CD4-positive, alpha-beta T cell treated with Interleukin-12 subunit alpha and Interleukin-12 subunit beta, for 1 hour (primary cell): ENCODE measurements at places on chromosomes 6 and 20.

GRCh38 chr20:35563834-35564233 lies 22.0 kb downstream of the ERGIC3 start:
- no peak for DNase-seq

DNA sequence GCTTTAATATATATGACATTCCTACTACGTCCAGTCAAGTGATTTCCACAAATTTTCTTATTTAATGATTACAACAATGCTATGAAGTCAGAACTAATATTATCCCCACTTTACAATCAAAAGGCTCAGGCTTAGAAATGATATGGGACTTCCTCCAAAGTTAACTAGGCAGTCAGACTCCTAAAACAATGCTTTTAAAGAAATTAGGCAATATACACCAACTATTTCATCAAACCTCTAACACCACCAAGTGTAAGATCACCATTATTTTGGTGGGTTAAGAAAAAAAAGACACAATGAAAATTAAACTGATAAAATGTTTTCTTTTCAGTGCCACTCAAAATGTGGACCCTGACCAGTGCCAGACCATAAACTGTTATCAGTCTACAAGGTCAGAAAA lies 256.1 kb upstream of the RUNX2 start:
- DNase-seq, result no peak

- DNase-seq, result no peak
Measured at GRCh38 chr6:24996269-24996836, 60.6 kb upstream of the RIPOR2 start.

DNA sequence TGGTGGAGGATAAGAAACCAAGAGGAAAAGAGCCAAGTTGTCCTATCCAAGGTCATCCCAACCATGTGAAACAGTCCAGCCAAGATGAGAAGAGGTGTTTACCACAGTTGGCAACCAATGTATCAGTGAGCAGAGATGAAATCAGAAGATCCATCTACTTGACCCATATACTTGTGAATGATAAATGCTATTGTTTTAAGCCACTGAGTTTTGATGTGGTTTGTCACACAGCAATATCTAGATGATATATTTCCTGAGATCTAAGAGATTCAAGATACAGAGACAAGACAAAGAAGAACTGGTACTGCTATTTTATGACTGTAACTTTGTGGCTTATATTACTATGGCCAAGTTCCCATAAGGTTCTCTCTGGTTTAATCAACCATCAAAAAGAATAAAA lies 721.2 kb downstream of the MAFB start:
- DNase-seq, result no peak

DNA sequence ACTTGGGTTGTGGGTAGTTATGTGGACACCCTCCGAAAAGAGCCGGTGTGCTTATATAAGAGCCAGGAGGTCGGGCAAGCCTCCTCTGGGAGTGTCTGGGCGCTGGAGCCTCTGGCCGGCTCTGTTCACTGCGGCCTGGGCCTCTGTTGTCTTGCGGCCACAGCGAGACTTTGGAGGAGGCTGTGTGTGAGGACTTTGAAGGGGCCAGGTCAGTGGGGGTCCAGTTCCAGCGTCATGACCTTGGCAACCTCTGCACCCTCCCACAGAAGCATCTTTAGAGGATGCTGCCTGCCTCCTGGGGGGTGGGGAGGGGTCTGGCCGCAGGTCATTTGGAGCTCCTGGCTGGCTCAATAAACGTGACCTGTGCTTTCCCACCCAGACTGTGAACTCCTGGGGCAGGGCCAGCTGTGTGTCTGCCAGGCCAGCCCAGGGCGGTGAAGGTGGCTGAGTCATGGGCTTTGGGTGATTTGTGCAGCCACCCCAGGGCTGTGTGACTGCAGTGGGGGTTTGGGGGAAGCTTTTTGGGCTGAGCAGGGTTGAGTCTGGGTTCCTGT lies 1.2 kb downstream of the TCEA2 start:
- no peak for DNase-seq

DNA sequence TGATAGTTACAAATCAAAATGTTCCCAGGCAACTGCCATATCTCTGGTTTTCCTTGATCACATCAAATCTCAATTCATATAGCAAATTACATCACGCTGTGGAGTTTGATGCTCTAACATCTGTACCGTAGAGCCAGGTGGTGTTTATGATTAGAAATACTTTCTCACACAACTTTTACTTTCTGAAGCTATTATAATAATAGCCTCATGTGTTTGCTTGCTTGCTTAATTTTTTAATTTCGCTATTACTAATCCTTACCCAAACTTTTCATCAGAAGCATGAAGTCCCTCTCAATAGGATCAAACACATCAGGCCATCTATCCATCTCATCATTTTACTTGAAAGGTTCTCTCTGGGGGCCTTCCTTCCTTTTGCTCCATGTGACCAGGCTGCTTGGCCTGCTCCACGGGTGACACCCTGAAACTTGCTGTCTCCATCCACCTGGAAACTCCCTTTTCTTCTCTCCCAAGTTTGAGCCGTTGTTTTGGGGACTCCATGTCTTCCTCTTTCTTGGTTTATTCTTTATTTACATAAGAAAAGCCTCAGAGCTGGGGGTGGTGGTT lies 75.4 kb downstream of the ADAT2 start:
- no peak for DNase-seq

- peak; percentile 47 for DNase-seq
Measured at GRCh38 chr6:28867086-28867409, 56.7 kb downstream of the TRIM27 start.

- DNase-seq, result no peak
Measured at GRCh38 chr6:158552055-158552795, 7.7 kb upstream of the TMEM181 start.

DNA sequence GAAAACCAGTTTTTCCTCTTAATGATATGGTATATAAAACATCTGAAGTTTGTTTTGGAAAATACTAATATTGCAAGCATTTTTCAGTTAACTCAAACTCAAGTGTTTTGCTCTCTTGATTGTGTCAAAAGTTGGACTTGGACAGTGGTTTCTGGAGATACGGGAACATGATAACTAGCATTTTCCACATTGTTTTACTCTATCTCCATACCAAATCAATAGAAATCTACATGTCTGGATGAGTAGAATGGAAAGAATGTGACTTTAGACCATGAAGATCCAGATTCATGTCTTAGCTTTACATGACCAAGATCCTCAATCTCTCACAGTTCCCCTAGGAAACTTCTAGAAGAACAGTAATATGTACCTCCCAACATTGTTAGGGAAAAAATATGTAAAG lies 22.2 kb upstream of the FBXO30 start:
- no peak for DNase-seq

GRCh38 chr20:11008444-11009033 lies 334.7 kb upstream of the JAG1 start:
- DNase-seq, result no peak

- DNase-seq, result no peak
Measured at GRCh38 chr6:17966451-17966850, 21.0 kb downstream of the KIF13A start.

DNA sequence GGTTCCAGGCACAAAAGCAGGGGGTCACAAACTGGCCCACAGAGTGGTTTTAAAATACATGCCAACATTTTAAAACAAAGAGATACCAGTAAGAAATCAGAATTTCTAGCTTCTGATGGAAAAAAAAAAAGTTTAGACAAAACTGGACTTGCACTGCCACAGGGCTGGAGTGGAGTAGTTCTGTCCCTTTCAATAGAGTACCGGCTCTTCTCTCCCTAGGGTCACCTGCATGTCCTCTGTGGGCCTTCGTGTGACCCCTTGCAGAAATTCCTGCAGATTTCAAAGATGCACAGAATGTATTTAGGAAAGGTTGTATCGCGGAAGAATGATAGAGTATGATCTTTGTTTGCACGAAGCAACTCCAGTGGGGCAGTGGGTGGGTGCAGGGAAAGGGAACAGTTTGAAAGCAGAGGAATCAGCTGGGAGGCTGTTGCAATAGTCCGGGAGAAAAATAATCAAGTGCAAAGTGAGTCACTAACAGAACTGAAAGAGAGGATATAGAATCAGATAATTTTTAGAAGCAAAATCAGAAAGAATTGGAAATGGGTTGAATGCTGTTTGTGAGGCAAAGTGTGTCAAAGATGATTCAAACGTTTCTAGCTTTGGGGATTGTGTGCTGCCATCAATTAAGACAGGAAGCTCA lies 97.3 kb upstream of the STXBP5 start:
- no peak for DNase-seq
